ENCODE measurements at places on chromosomes 4 and X.

DNA sequence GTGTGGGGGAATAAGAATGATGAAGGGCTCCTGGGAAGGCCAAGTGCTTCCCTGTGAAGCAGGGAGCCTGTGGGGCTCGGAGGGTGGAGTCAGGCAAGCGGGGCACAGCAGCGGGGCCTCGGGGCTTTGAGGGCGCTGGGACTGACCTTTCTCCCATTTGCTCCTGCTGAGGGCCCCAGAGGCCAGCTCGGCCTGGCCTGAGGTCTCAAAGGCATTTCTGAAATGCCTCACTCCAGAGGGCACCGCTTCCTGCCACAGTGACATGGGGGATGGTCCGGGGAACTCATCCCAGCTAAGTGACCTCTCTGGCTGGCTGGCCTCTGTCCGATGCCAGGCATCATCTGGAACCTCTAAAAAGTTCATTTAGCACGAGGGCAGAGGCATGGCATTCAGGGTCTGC, 98.8 kb upstream of the STX18 start:
- no peak for DNase-seq

- peak; percentile 62 for DNase-seq
Measured at GRCh38 chr4:184514121-184514988, 40.0 kb upstream of the IRF2 start.

DNA sequence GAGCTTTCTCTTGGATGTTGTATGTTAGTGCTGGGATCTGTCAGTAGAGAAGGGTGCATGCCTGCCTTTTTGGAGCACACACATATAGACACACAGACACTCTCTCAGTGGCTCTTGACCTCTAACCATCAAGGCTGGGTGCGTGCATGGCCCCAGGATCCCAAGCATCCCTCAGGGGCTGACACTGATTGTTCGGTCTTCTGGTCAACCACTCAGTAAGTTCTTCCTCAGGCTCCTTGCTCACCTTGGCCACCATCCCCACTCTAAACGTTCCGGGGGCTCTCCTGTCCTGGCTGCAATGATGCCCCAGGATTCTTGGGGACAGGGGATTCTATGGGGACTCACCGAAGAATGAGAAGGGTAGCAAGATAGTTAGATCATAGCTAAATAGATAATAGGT, 179.6 kb downstream of the SHOX start:
- no peak for DNase-seq

DNA sequence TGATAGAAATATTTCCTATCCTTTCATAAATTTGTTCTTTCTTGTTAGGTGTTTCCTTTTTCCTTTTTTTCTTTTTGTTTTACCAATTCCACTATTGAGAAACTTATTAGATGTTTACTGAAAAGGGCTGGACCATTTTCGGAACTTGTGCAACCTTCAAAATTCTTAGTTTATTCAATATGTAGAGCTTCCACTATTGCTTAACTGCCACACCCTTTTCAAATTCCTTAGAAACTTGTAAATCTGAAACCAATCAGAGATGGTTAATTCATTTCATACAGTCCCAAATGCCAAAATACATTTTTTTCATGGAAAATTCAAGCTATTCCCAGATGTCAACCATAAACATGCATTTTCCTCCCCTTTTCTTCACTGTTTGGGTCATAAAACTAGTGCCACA, 66.1 kb upstream of the SLC39A8 start:
- no peak for DNase-seq

- no peak for DNase-seq
Measured at GRCh38 chrX:118396113-118396512, 50.2 kb downstream of the WDR44 start.

DNA sequence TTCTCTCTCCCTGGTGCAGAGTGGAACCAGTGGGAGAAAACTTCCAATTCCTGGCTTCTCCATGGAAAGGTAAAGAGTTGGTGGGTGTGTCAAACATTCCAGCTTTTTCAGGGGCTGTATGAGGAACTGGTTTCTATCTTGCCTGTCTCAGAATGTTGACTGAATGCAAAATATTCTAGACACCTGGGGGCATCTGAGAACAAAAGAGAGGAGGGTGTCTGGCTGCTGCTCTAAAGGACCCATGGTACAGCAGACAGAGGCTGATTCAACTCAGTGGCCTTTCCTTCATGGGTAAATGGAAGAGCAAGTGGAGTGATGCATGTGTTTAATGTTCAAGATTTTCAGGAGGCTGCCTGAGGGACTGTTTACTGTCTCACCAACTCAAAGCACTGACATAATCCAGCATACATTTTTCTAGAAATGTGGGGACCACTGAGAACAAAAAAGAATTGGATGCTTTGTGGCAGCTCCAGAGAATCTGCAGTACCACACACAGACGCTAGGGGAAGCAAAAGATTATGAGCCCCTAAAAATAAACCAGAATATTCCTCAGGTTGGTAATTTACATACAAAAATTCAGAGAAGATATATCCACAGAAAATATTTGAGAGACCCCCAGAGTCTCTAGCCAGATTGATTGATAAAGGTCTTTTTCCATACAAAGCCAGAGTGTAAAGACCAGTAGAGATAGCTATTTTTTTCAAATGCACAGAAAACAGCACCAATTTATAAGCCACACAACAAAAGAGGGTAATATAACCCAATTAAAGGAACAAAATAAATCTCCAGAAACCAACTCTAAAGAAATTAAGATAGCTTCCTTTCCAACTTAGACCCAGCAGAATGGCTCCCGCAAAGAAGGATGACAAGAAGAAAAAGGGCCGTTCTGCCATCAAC, 48.0 kb upstream of the STARD8 start:
- no peak for DNase-seq

GRCh38 chr4:175418516-175418915, 393.5 kb downstream of the GPM6A start:
- DNase-seq, result no peak

- no peak for DNase-seq
Measured at GRCh38 chr4:25454476-25454875, 77.4 kb downstream of the ANAPC4 start.

DNA sequence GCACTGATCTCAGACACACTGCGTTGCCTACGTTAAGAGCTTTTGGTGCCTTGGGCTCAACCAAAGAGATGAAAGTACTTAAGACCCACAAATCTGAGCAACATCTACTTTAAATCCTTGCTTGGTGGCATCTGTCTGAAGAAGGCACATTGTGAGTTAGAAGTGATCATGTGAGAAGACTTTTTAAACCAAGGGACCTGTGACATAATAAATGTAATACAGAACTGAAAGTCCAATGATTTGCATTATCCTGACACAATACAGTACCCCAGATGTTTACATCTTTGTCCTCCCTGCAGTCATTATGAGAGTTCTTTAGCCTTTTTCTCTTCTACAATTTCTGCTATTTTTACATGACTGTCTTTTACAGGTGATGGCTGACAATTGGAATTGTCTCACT, 96.7 kb upstream of the FTHL17 start:
- DNase-seq, result no peak

- DNase-seq, result no peak
Measured at GRCh38 chr4:77073981-77074380, 1.8 kb downstream of the CCNI start.

DNA sequence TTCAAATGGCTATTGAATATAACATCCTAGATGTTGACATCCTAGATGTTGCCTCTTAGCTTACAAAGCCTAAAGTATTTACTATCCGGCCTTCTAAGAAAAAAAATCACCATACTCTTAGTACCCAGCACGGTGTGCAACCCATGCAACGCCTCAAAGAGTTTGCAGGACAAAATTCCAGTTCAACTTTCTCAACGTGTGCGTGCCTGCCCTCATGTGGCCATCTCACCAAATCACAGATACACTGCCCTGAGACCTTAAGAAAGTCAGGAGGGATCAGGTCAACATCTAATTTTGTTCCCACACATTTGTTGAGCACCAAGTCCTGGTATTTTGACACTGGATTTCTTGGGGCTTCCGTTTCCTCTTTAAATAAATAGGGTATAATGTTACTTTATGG, 68.3 kb downstream of the CRMP1 start:
- DNase-seq, result no peak

DNA sequence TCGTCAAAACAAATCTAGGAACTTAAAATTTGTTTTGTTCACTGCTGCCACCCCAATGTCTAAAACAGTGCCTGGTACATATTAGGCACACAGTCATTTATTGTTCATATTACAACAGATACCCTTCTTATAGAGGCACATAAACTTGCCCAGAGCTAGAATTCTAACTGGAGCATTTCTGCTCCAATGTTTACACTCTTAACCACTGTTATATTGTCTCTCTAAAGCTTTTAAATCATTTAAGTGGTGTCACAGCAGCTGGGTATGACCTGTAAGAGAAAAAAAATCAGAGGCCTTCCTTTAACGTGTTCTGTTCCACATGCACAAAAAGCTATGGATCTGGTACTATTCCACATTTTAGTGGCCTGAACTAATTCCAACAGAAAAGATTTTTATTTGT, 3.0 kb downstream of the UBE2D3 start:
- DNase-seq, result no peak

GRCh38 chrX:136879001-136879687, 1.4 kb downstream of the RBMX start:
- DNase-seq, result no peak

DNA sequence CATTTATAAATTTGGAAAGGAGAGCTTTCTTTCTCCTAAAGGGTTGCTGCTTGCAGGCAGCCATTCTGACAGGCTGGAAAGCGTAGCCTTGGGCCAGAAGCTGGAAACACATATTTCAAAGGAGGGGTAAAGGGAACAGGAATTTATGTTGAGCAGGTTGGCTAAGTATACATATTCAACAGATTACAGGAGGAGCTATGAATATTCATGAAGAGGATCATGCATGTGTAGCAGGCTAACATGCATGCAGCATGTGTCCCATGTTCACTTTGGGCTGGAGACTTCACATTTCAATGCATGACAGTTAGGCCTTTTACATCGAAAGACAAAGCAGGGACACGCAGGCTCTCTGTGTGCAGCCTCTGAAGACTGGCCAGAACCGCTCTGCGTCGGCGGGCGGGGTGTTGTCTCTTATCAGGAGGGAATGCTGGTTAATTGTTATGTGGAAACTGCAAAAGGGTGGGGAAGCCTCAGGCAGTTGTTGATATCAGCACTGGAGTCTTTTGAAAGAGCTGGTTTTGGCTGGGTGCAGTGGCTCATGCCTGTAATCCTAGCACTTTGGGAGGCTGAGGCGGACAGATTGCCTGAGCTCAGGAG, 31.5 kb downstream of the CASP3 start:
- no peak for DNase-seq

- DNase-seq, result no peak
Measured at GRCh38 chr4:124428648-124429047, 283.9 kb downstream of the ANKRD50 start.

DNA sequence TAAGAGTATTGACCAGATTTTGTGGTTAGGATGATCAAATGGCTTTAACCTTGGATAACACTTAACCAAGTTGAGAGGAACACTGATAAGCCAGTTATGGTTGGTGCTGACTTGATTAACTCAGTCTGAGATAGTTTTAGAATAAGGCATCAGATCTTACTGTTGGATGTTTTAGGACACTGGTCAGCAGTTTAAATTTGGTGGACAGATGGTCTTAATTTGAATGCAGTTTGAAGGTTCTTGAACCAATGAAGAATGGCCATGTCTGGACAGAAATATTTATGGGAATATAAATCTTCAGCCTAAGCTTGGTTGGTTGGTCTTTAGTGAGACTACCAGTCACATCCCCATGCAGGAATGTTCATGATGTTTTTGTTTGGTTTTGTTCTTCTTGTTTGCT, 2.6 kb upstream of the GIMD1 start:
- DNase-seq, result no peak

DNA sequence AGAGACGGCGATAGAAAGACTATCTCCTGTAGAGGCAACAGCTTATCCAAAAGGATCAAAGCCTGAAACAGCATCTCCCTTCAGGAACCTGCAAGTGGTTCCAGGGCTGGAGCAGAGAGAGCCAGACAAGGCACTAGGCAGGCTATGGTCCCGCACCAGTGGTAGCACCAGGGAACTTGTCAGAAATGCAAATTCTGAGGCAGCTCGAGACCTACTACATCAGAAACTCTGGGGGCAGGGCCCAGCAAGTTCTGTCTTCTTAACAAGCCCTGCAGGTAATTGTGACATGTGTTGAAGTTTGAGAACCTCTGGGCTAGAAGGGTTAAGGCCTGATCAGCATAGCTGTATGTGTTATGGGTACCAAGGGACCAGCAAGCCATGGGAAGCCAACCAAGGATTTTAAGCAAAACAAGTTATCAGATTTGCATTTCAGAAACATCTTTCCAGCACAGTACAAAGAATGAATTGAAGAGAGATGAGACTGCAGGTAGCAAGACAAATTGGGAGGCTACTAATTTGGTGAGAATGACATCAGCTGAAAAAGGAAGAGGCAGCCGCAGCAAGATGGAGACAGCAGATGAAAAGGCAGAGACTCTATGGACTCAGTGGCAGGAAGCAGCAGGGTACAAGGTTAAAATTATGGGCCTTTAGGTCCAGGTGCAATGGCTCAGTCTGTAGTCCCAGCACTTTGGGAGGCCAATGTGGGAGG, 139.7 kb downstream of the TSPAN5 start:
- no peak for DNase-seq

DNA sequence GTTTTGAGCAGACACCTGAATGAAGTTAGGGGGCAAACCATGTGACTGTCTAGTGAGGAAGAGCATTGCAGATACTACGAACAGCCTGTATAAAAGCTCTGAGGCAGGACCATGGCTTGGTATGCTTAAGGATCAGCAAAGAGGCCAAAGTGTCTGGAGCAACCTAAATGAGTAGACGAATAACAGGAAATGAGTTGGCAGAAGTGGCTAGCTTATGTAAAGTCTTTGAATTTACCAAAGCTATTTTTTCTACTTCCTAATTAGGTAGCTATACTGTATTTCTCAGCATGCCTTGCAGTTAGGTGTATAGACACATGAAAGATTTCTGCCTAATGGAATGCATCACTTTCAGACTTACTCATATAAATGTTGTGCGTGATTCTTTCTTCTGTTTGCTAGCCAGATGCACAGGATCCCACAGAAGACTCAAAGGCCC, 9.3 kb upstream of the GPRIN3 start:
- DNase-seq, result no peak

- no peak for DNase-seq
Measured at GRCh38 chrX:30935985-30936384, 46.9 kb upstream of the TAB3 start.

DNA sequence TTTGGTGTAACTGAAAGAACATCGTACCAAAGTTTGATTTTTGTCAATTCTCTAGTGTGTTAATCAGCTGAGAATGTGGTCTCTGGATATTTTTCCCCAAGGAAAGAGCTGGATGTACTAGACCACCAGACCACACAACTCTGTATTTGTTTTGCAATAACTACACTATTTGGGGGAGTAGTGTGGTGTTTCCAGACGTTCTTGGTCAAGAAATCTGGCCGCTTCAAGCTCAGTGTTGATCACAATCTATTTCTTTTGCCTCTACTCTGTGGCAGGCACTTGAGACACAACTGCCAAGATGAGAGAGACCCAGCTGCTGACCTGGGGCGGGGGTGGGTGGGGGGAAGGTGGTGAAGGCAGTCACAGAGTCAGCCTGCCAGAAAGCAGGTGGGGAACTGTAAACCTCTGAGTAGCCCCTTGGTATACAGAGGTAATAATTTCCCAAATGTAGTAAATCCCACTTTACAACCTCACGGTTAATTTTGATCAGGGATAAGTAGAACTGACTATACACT, 30.6 kb downstream of the PTTG2 start:
- no peak for DNase-seq
